ENCODE measurements at places on chromosomes 12 and 14. TPM values are rescaled to one million over a fixed set of nuclear protein-coding genes. Genes with fewer than 3 reads are reported as not detected.

The TNFAIP2 gene
- 51.8 TPM for total RNA-seq

The SERPINA5 gene
- not detected for total RNA-seq

The TARBP2 gene
- 54.1 TPM for total RNA-seq

The C12orf75 gene
- total RNA-seq = 349 TPM

The KLRC1 gene
- not detected for total RNA-seq

The SLC6A12 gene
- total RNA-seq = not detected

The DMAC2L gene
- total RNA-seq = 4.4 TPM

The ITPR2 gene
- total RNA-seq = 9.2 TPM

The NUAK1 gene
- 29.6 TPM for total RNA-seq

The GPR65 gene
- total RNA-seq = 0.13 TPM

The CCNB1IP1 gene
- 52.0 TPM for total RNA-seq

The DIO2 gene
- total RNA-seq = 31.5 TPM

The GPD1 gene
- total RNA-seq = 0.13 TPM

The CLEC4C gene
- total RNA-seq = not detected

The RERGL gene
- total RNA-seq = 0.51 TPM

The AQP6 gene
- not detected for total RNA-seq

The EPYC gene
- not detected for total RNA-seq

The PEBP1 gene
- total RNA-seq = 217 TPM

The SYT1 gene
- total RNA-seq = 2.4 TPM

The NEMF gene
- total RNA-seq = 31.9 TPM

The CLEC7A gene
- not detected for total RNA-seq

The PPFIA2 gene
- total RNA-seq = not detected

The SLC17A8 gene
- total RNA-seq = not detected

The FBXO21 gene
- 43.9 TPM for total RNA-seq

The CFAP251 gene
- total RNA-seq = 1.6 TPM

The IL23A gene
- total RNA-seq = not detected

The COL2A1 gene
- not detected for total RNA-seq

The ANKRD33 gene
- total RNA-seq = not detected

The SERPINA12 gene
- not detected for total RNA-seq

The PTPRB gene
- total RNA-seq = 4.4 TPM

The MGP gene
- not detected for total RNA-seq

The FIGNL2 gene
- total RNA-seq = 0.32 TPM

The HOTAIR gene
- not detected for total RNA-seq

The RASAL1 gene
- total RNA-seq = not detected

The DLST gene
- total RNA-seq = 88.1 TPM

Measured in GM23248 (cell line).